ENCODE measurements at places on chromosomes 6 and 20.

DNA sequence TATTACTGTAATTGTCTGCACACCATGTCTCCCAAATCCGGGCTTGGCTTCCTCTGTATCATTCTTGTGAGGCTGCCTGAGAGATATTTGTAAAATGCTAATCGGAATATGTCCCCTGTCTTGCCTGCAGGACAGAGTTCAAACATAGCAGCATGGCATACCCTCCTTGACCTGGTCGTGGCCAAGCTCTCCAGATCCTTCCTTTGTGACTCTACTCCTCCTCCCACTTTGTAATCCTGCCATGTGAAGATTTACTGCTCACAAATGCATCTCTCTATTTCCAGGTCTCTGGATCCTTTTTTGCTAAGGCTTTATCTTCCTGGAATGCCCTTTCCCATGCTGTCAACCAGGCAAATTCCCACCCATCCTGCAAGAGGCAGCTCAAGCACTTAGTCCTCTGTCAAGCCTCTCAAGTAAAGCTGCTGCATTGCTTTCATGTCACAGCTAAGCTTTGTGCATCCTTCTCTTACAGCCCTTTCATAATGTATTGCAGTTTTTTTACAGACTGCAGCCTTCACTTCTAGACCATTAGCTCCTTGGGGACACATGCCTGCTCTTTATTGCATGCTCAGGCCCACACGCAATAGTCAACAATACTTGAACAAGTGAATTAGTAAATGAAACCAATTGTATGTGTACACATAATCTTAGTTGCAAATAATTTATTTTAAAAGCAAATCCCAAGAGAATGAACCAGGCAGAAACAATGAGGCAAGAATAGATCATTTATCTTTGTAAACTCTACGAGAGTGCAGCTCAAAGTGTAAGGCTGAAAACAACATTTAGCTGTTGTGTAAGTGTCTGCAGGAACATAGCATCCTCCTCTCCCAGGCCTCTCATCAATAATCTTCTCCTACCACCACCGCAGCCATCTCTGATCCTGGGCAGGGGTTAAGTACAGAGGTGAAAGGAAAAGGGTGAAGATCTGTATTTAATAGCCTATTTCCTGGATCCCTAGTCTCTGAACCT is 45.8 kb downstream of the HIVEP2 start:
- no peak for DNase-seq

- DNase-seq = no peak
These were observed 101.2 kb downstream of the HDGFL1 start for GRCh38 chr6:22670605-22671004.

DNA sequence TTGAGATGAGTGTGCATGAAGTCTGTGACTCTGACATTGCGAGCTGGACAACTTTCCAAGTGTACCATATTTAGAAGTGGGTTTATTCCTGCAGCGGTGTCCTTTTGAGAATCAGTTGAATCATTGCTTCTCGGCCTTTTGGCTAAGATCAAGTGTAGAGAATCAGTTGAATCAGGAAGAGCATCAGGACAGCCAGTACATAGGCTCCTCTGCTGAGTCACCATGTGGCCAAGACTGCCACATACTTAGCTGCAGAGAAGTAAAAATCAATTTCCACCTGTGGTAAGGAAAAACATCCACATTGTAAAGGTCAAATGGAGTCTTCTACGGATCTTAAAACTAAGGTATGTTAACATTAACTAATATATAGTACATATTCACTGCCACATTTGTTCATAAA is 428.4 kb upstream of the MARCKS start:
- DNase-seq = no peak

DNA sequence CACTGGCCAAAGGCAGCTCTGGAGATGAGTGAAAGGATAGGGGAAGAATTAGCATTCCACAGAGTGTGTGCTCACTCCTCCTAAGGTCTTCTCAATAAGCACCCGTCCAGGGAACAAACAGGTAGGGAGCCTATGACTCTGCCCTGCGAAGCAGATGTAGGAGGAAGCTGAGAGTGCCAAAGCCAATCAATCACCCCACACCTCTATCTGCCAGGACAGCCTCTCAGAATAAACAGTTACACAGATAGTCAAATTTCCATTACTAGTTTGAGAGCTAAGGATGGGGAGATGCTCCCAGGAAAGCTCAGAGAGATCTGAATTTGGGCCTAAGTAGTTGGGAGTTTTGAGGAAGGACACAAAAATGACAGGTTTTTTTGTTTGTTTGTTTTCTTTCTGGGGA is 40.5 kb upstream of the SLA2 start:
- DNase-seq = no peak

- no peak for DNase-seq
These were observed 5.5 kb upstream of the PRELID3B start for GRCh38 chr20:59047938-59048680.

GRCh38 chr20:46681032-46681854 is 8.0 kb downstream of the TP53RK start:
- peak; percentile 68 for DNase-seq

DNA sequence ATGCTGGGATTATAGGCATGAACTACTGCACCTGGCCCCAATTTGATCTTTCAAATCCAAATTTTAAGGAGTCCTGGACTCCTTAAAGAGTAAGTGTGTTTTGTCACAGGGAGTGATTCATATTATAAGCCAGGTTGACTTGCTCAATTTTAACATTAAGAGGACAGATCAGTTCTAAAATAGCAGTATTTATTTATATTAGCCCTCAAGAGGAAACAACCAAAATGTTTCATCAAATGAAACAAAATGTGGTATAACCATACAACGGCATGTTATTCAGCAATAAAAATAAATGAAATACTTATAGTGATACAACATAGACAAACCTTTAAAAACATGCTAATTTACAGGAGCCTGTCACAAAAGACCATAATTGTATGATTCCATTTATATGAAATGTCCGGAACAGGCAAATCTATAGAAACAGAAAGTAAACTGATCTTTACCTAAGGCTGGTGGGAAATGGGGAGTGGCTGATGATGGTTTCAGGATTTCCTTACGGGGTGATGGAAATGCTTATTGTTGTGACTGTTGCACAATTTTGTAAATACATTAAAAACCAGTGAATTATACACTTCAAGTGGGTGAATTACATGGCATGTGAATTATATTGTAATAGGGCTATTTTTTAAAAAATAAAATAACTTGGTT is 637.4 kb downstream of the MMUT start:
- no peak for DNase-seq

DNA sequence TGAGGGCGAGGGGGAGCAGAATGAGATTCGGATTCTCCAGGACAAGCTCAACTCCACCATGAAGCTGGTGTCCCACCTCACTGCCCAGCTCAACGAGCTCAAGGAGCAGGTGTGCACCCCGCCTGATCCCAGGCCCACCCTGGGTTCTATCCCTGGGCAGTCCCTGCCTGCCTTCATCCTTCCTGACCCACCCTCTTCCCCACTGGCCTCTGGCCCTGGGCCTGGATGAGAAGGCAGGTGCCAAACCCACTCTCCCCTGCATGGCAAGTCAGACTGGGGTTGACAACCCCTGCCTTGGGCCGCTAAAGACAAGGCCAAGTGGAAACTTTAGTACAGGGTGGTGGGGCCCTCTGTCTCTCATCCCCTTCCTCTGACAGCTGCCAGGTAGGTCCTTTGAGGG is 16.5 kb downstream of the UQCC2 start:
- no peak for DNase-seq

- no peak for DNase-seq
These were observed 149.0 kb upstream of the ARG1 start for GRCh38 chr6:131424016-131424415.

DNA sequence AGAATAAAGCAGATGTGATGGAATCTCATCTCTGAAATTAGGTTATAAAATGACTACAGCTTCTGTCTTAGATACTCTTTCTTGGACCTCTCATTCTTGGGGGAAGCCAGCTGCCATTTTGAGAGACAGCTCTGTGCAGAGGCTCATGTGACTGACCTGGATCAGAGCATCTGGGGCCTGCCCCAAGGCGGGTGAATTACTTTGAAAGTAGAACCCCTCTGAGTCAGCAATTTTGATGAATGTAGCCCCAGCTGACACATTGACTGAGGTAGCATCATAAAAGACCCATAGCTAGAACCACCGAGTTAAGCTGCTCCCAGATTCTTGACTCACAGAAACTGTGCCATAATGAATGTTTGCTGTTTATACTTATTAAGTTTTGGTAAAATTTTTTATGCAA is 124.5 kb downstream of the THEMIS start:
- DNase-seq = no peak

DNA sequence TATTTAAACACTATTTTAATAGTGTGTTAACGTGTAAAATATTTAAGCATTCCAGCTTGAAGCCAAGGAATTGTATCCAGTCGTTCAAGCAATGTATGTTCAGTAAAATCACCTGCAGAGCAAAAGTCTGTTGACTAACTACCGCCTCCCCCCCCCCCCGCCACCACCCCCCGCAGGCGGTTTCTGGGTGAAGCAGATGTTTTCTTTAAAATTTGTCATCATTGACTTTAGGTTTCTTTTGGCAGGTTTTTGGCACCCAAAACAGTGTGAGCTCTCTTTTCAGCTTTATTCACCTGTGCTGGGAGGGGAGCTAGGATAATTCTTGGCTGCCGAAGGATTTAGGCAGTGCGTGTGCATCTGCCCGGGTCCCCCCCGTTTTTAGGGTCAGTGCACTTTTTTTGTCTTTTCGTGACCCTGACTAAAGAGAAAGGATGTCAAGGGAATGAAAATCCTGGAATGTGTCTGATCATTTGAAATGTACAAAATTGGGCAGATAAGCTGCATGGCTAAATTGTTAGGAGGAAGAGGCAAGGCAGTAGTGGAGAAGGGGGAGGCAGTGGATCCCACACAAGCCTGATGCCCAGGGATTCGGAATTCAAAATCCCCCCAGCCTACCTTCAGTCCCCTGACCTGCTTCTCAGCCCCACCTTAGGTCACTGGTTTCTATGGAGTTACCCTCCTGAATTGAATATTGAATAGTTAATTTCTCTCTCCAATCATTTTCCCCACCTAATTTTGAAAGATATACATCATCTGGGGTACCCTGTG is 1.1 kb downstream of the EDN1 start:
- DNase-seq = peak; percentile 26

DNA sequence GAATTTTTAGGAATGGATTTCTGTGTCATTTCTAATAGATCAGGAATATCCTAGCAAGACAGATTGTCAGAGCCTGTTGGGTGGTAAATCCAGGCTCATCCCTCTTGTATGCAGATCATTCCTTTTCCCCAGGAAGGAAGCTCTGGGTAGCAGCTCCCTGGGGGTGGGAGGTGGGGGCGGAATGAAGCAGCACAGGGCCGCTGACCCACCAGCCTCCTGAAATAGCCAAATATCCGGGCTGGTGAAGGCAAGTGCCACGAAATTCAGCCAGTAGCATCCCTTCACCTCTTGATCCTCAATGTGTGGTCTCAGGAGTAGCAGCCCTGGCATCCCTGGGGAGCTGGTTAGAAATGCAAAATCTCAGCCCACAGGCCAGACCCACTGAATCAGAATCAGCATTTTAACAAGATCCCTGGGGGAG is 256.9 kb downstream of the LRFN2 start:
- DNase-seq = no peak

- DNase-seq = no peak
These were observed 327.2 kb downstream of the BCKDHB start for GRCh38 chr6:80433673-80434025.

DNA sequence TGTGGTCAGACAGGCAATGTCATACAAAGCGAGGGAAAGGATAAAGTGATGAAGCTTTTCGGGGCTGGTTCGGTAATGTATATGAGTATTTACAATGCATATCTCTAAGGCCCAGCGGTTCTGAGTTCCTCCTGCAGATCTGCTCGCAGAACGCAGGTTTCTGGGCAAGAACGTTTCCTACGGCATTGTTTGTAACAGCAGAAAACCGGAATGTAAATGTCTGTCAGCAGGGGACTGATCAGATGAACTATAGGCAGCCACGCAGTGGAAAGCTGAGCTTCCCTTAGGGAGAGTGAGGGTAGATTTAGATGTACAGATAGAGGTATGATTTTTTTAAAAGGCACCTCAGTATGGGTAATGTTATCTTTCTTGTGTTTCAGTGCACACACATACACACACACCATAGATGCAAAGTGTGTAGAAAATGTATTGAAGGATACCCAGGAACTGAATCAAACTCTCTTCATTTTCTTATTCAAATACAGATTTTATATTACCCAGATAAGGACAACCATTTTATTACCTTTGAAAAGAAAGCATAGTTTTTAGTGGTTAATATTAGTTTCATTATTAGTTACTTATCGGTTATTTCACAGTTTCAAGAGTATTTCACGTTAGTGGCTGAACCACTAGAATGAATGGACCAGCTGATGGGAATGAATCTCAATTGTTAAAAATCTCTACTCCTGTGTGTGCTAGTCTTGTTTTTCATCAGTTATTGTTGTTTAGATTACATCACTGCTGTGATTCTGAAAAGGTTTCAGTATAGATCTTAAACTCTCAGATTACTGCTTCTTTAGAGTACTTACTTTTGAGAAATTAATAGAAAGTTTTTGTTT is 56.2 kb downstream of the SNX9 start:
- DNase-seq = peak; percentile 35

DNA sequence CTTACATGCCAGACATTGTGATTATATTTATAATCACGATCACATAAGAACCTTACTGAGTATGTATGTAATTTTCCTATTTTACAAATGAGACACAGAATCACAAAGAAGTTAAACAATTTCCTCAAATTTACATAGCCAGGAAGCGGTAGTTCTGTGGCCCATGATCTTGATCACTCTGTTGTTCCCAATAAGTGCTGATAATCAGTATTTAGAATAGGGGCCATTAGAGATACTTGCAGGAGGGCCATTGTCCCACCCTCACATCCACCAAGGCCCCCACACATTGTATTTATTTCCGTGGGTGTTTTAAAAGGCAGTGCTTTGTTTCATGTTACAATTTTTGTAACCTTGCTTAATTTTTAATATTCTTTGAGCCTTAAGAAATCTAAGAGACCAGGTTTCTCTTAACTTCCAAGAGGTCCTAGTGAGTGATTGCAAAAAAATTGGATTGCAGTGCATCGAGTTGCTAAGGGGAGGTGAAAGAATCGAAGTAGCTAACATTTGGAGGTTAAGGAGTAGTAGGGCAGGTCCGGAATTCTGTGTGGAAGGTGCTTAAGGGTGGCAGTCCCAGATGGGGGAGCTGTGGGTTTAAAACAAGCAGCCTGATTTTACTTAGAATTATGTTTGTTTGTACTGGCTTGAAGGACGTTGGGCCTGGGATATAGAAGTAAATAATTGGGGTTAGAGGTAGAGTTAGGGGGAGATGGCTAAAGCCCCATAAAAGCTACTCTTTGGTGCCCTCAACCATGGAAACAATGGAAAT is 339.4 kb downstream of the CDKAL1 start:
- DNase-seq = no peak

- DNase-seq = no peak
These were observed 235.0 kb downstream of the HTR1B start for GRCh38 chr6:77228279-77228678.

DNA sequence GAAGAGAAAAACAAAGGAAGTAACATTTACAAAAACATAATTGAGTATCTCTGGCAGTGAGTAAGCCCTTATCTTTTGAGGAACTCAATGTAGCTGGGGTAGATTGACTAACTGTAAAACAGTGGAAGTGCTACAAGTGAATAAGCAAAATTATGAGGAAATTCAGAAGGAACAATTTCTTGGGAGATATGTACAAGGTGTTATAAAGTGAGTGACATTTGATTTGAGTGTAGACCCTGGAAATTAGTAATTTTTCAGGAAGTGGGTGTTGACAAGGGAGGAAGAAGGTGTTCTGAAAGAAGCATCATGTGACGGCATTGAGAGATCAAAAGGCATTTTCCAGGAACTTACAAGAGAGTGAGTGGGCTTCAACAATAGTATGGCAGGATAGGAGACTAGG is 22.2 kb downstream of the XRN2 start:
- no peak for DNase-seq

- DNase-seq = no peak
These were observed 139.9 kb downstream of the GRM4 start for GRCh38 chr6:34005901-34006531.

Data from GM10248 (cell line).